GM23248 (cell line): ENCODE measurements at places on chromosomes 12 and 14. TPM values are rescaled to one million over a fixed set of nuclear protein-coding genes. Genes with fewer than 3 reads are reported as not detected.

Gene PDZRN4
- not detected in 2 replicates for total RNA-seq

- peak; percentile 73 for DNase-seq
These were observed 130.1 kb upstream of the HIF1A start for GRCh38 chr14:61565181-61565580.

- DNase-seq, result no peak
These were observed 3.4 kb upstream of the GPR162 start for GRCh38 chr12:6818222-6818621.

DNA sequence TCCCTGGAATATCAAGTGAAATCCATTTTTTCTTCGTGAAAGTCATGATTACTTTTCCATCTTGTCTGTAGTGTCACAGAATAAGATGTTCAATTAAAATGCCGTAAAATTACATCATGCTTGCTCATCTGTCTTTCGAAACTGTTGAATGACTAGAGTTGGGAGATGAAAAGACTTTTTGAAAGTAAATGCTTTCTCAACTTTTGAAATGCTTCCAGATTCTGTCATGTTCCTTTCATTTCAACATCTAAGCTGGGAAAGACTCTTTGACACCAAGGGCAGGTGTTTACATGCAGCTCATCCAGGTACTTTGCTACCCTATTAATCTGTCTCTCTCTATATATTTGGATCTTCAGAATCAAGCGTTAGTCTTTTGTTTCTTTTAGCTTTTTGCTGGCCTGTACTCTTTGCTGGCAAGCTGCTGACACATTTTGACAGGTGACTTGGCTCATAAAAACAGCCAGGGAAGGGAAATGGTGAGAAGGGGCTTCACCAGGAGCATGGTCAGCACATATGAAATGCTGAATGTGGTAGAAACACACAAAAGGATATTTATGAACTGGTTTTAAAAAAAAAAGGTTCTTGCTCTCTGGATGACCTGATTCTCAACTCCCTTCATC lies 77.0 kb upstream of the METAP2 start:
- DNase-seq, result peak; percentile 87

- no peak for DNase-seq
These were observed 66.7 kb upstream of the AP4S1 start for GRCh38 chr14:30958555-30959407.

DNA sequence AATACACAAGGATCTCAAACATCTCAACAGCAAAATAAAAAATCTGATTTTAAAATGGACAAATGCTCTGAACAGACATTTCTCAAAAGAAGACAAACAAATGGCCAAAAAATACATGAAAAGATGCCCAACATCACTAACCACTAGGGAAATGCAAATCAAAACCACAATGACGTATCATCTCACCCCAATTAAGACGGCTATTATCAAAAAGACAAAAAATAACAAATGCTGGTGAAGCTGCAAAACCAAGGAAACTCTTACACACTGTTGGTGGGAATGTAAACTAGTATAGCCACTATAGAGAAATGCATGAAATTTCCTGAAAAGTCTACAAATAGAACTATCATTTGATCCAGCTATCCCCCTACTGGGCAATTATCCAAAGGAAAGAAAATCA lies 145.0 kb downstream of the BTG1 start:
- DNase-seq, result no peak

- no peak for DNase-seq
These were observed 182.5 kb downstream of the ZFP36L1 start for GRCh38 chr14:68610251-68610793.

Gene RPGRIP1
- not detected in 2 replicates for total RNA-seq

- no peak for DNase-seq
These were observed 249.3 kb downstream of the FUT8 start for GRCh38 chr14:65661865-65662264.

- peak; percentile 66 for DNase-seq
These were observed 125.9 kb downstream of the CALM1 start for GRCh38 chr14:90522571-90523191.

GRCh38 chr14:29444805-29445204 lies 482.8 kb downstream of the PRKD1 start:
- peak; percentile 24 for DNase-seq

- DNase-seq, result peak; percentile 17
These were observed 53.2 kb downstream of the RPAP3 start for GRCh38 chr12:47652521-47653234.

DNA sequence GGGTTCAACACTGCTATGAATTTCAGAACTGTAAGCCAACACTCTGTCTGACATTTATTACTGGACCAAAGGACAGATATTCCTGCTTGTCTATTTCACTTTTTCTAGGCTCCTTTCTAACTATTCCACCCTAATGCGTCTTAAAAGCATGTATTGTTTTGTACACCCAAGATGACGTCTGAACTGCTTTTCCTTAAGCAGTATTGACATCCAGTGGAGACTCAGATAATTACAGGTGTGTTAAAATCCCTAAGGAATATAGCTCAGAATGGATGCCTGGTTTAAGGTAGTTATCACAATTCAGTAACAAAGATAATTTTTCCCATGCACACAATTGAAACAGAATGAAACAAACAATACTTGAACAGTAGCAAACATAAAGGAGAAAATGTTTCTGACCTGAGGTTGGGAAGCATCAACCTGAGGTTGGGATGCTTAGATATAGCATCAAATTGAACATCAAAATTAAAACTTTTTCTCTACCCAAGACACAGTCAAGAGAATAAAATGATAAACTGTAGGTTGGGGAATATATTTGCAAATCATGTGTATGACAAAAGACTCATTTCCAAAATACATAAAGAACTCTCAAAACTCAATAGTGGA lies 93.7 kb upstream of the PTPRR start:
- DNase-seq, result peak; percentile 66

Gene CCDC92
- total RNA-seq, result 13.2 and 20.3 TPM in 2 replicates

DNA sequence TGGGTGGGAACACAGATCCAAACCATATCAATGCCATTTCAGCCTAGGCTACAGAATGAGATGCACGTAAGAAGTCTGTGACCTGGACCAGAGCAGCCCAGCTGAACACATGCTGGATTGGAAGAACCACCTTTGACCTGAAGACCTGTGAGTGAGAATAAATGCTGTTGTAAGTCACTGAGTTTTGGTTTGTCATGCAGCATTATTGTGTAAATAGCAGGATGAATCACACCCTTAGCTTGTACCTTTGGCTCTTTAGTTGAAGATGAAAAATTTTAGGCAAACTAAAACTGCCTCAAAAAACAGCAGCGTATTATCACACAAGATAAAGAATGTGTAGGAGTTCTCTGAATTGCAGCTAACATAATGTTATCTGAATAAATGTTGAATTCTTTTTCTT lies 199.4 kb upstream of the LRIG3 start:
- DNase-seq, result peak; percentile 78
